ENCODE measurements at places on chromosomes 7 and 10. TPM values are rescaled to one million over a fixed set of nuclear protein-coding genes. Genes with fewer than 3 reads are reported as not detected.

C10orf105 gene
- polyA plus RNA-seq: 0.16 TPM

GRCh38 chr7:80135309-80136104, 876 bp downstream of the GNAI1 start:
- no peak for DNase-seq

MEOX2 gene
- polyA plus RNA-seq: 2.3 TPM

ACTR3C gene
- polyA plus RNA-seq: 7.4 TPM

AP3M1 gene
- 54.0 TPM for polyA plus RNA-seq

DNA sequence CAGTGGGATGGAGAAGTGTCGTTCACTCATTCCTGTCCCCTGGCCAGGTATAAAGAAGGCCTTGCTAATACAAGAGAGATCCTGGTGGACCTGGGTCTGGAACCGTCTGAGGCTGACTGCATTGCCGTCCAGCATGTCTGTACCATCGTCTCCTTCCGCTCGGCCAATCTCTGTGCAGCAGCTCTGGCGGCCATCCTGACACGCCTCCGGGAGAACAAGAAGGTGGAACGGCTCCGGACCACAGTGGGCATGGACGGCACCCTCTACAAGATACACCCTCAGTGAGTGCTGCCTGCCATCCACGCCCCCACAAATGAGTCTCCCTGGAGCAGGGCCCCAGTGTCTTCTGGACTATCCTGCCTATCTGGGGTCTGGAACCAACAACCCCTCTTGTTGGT, 27.2 kb downstream of the HKDC1 start:
- no peak for DNase-seq

GRCh38 chr10:52229291-52229931, 84.7 kb upstream of the DKK1 start:
- DNase-seq: no peak

- no peak for DNase-seq
Observed at GRCh38 chr7:87146740-87147386, 5.4 kb upstream of the DMTF1 start.

GRCh38 chr10:30002426-30003266, 56.7 kb downstream of the JCAD start:
- no peak for DNase-seq

GRCh38 chr7:37990337-37990736, 69.9 kb downstream of the EPDR1 start:
- no peak for DNase-seq

CALML3 gene
- not detected for polyA plus RNA-seq

STN1 gene
- 25.9 TPM for polyA plus RNA-seq

ABI1 gene
- polyA plus RNA-seq: 65.2 TPM

ERVW-1 gene
- polyA plus RNA-seq: 0.30 TPM

DNA sequence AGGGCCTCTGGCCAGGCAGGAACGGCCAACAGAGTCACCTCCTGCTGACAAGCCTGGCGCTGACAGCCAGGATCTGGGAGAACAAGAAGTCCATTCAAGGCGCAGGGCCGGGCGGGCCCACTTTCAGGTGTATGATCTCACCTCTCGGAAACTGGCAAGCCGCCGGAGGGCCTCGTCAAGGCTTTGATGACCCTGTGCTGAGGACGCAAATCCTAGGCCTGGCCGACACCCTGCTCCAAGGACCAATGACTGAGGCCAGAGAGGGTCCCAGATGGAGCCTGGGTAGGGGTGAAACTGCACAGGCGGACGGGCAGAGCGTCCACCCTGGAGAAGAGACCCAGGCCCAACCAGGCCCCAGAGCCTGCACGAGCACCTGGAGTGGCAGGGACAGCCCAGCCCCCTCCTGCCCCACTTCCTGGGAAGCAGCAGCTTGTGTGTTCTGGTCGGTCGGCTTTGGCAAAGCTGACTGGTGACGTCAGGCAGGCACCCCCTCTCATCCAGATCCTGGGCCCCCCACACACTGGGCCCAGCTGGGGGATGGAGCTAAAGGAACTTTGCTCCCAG, 30.6 kb downstream of the MYL10 start:
- no peak for DNase-seq

EGFR gene
- polyA plus RNA-seq: 30.9 TPM

DNA sequence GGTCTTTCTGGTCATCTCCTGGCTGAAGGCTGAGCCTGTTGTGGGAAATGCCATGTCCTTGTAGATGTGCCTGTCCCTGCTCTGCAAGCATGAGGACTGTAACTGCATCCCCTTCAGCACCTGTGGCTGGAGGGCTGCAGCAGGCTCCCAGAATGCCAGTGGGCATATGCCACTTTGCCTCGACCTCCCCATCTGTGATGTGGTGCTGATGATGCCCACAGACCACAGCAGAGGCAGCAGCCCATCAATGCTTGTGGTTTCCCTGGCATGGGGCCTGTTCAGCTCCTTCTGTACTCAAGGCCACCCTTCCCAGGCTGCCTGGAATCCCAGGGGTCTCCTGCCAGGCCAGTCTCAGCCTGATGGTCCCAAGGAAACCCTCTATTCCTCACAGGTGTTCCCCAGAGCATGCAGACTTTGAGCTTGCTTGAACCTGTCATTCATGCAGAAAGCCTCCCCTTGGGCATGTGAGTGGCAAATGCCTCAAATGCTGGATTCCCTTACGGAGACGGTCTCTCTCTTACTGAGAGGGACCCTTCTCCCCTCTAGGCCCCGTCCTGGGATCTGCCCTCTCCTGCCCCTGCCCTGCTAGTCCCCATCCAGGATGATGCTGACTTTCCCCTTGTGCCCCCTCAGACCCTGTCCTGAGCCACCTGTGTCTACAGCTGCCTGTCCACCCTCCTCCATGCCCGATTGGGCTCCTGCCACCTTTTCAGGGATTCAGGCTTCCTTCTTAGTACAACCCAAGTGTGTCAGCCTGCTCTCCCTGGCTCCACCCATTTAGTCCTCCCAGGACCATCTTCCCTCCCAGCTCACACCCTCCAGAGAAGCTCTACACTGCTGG, 50.9 kb upstream of the ANTXRL start:
- DNase-seq: no peak

- DNase-seq: no peak
Observed at GRCh38 chr7:52876402-52876801, 159.0 kb upstream of the POM121L12 start.

DNAJB9 gene
- 45.0 TPM for polyA plus RNA-seq
